ENCODE measurements at places on chromosomes 5 and 9.

DNA sequence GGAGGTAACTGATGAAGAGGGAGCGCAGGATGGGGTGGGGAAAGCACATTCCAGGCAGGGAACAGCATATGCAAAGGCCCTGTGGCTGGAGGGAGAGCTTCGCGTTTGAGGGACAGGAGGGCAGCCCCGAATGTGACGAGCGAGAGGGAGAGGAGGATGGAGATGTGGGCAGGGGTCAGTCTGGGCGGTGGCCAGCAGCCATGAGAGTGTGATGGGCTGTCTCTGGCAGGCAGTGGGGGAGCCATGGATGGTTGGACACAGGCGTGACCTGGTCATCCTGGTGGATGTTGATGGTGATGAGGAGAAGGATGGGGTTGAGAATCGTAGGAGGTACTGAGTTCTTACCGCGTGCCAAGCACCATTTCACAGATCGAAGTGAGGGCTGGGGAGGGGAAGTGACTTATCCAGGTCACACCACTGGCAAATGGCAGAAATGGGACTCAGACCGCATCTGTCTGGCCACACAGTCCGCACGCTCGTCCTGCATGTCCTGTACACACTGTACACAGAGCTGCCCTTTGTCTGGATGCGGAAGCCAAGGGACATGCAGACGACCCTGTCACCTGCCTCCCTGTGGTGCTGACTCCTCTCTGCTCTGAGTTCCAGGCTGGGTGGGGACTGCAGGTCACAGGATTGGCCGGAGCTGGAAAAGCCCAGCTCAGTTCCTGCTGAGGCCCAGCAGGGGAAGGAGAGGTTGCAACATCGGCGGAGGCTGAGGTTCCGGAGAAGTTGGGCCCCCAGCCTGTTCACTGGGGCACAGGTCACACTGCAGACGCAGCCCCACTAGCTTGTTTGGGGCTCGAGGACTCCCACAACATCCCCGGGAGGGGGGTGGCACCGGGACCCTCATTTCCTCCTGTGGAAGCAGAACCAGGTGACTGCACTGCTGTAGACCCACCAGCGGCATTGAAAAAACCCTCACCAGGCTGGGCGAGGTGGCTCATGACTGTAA lies 165.6 kb upstream of the IER5L start:
- no peak for DNase-seq

- DNase-seq, result no peak
Measured at GRCh38 chr5:107919361-107919760, 248.6 kb upstream of the EFNA5 start.

DNA sequence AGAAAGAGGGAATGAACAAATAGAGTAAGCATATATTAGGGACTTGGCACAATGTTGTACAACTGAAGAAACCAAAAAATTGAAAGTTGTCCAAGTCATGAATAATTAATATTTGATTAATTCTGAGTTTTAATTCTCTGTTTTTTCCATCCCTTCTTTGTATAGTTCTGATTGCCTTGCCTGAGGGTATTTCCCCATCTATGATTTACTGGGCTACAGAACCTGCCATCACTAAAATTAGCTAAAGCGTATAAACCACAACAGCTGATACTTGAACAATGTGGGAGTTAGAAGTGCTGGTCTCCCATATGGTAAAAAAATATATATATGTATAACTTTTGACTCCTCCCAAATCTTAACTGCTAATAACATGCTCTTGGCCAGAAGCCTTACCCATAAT lies 1253.5 kb upstream of the CDH6 start:
- no peak for DNase-seq

DNA sequence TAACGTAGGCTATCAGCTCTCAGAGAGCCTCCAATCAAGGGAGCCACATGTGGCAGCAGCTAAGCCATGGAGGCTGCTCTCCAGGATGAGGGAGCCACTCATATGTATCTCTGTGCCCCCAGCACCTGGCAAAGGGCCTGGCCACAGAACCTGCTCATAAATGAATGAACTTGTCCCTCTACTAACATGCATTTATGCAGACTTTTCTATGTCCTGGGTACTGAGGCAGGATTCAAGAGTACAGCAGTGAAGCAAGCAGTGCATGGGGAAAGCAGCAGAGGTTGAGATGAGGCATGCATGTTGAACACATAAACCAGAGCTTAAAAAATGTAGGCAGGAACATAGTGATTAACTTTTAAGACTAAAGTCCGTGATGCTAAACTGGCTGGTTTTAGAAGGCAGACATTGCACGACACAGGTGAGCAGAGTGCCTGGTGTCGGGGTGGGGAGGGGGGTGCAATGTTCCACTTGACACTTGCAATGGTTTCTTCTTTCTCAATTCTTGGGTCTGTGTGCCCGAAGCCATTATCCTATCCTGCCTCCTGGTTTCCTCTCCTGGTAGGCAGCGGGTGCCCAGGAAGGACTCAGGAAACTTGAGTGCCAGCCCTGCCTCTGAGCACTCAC lies 142.8 kb upstream of the ALDH1B1 start:
- DNase-seq, result no peak

GRCh38 chr5:8897316-8897715 lies 648.6 kb downstream of the SEMA5A start:
- DNase-seq, result no peak

DNA sequence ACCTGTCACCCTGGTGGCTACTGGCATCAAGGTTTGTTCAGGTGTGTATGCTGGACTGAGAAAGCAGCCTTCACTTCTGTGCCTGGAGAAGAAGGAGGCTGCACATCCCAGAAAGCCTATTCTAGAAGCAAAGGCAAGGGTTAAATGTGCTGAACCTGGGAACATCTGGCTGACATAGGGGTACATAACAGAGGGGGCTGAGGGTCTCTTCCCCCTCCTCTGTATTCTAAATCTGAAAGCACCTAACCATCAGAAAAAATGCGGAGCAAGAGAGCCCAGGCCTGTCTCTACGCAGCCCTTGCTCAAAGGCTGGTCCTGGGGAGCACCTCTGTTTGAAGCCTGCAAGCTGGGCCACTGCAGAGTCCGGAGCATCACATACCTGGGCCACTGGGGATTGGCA lies 53.2 kb upstream of the FSTL4 start:
- no peak for DNase-seq

DNA sequence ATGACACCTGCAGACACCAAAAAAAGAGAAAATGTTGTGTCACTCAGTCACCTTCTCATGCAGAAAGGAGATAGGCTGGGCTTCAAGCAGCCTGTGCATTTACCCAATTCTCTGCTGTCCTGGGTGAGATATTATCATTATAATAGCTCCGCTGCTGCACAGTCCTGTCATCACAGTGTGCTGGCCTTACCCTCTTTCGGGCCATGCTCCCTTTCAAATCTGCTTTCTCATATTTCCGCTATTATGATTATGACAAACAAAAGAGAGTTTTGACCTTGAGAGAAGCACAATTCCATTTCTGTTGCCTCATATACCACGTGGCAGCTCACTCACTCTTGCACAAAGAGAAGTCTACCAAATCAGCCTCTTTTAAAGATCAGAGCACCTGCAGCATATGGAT lies 1350.1 kb upstream of the ACO1 start:
- no peak for DNase-seq

DNA sequence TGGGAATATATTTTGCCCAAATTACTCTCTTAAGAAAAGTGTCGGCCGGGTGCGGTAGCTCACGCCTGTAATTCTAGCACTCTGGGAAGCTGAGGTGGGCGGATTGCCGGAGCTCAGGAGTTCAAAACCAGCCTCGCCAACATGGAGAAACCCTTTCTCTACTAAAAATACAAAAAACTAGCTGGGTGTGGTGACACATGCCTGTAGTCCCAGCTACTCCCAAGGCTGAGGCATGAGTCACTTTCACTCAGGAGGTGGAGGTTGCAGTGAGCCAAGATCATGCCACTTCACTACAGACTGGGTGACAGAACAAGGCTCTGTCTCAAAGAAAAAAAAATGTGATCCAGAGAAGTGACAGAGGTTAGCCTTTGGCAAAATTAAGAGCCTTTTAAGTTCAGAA lies 26.4 kb upstream of the TMEM171 start:
- no peak for DNase-seq

DNA sequence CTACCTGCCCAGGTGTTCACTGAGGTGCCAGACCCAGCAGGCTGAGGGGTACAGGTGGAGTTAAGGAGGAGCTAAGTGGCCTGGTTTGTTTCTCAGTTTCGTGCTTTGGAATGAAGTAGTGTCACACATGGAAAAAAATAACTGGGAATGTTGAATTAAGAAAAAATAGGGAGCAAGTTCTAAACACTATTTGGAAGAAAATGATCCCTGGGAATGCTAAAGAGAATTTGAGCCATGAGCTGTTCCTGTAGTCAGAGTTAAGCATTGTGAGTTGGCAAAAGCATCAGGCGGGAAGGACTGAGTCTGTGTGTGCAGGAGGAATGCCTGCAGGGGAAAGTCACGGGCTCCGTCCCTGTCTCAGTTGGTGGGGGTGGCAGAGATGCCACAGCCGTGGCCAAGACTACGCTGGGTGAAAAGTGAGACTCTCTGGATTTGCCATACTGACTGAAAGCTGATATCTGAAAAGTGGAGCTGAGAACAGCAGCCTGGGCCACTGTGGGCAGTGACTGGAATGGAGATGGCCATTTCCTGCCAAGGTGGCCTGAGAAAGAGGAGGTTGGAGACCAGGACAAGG lies 37.0 kb downstream of the SYK start:
- no peak for DNase-seq

DNA sequence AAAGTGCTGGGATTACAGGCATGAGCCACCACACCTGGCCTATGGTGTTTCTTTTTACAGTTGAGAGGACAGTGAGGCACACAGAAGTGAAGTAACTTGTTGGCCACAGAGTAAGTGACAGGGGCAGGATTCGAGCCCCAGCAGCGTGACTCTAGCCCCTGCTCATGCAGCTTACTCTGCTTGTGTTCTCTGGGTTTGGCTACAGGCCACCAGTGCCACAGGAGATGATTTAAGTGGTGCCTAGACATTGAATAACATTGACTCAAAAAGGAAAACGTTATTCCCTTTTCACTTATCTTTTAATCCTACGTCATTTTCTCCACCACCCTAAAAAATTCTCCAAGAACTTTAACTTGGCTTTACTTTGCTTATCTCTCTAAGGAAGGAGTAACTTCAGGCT lies 61.4 kb downstream of the SNX24 start:
- no peak for DNase-seq

DNA sequence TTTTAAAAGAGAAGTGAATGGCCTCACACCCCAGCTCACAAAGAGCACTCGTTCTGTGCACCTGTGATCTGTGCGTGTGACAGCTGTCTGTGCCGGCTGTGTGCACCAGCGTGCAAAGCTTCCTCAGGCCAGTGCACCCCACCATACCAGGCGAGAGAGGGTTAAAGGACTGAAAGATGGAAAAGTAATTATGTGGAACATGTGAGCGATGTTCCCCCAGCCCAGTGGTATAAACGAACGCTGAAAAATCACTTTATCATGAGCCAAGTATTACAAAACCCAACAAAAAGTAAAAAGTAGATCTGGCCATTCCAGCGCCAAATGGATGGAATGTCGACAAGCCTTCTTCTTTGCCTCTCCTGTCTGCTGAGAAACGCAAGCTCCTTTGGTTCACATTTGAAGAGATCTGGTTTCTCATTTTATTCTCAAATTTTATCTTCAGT lies 53.7 kb downstream of the IPPK start:
- DNase-seq, result no peak

- no peak for DNase-seq
Measured at GRCh38 chr9:125141251-125141650, 2.1 kb downstream of the SCAI start.
